ENCODE measurements at places on chromosomes 16 and 17.

DNA sequence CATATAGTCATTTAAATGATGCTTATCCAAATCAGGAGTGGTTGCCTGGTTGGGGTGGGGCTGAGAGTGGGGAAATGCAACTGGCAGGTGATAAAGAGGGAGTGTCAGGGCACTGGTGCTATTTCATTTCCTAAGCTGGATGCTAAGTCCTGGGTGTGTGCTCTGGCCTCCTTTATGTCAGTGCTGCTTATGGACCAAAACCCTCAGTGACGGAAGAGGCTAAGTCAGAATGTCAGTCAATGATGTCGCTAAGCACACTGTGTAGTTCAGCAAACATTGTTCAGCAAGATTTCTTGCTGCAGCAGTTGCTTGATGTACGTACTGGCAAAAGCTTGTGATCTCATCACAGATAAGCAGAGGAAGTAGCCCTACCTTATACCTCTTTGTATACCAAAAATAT, 16.4 kb upstream of the FLCN start:
- DNase-seq, result no peak

GRCh38 chr17:3512505-3513171, 36.8 kb downstream of the ASPA start:
- DNase-seq, result no peak

- DNase-seq, result peak; percentile 43
Observed at GRCh38 chr17:79915850-79916430, 76.7 kb upstream of the CBX4 start.

DNA sequence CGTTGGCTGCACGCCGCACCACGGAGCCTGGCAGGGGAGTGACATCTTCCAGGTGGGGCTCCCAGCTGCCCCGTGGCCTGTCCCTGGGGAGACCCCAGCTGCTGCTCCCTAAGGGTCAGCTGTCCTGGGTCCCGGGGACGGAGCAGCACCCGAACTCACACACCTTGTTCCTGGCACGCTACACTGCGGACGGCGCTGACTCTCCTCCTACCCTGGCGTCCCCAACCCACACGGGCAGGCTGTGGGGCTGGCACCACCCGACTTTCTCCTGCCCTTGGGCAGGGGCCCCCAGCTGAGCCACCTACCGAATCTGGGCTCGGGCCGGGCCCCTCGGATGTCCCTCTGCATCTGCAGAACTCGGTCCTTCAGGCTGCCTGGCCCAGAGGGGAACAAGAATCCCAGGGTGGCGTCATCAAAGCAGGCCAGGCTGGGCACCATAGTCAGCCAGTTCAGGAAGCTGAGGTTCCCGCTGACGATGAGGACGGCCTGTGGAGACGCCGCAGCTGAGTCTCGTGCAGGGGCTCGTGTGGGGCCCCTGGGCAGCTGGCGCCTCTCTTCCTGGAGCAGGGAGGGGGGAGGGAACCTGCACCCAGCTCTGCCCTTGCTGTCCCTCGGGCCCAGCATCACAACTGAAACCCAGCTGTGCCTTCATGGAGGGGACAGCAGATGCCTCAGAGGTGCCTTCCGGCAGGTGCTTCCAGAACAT, 70.5 kb upstream of the GNG13 start:
- no peak for DNase-seq

DNA sequence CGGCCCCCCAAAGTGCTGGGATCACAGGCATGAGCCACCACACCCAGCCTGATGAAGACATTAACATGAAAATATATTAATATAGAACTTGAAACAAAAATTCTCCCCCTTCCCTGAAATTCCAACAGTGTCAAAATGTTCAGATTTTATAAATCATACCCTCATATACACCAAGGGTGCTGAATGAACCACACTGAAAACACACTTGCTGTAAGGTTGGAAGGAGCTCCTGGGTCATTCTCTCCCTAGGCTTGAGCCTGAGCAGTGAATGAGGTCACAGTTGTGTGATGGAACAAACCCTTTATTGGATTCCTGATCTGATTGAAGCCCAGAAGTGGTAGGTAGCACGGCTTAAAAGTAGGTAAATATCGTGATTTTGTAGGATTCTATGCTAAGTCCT, at the start of gene EFCAB3:
Gene EFCAB3 (plus strand): TSS at position 301 of the 400 bp plus-strand sequence. CDS start 2,427 bp downstream, outside the sequence.
- DNase-seq, result no peak

DNA sequence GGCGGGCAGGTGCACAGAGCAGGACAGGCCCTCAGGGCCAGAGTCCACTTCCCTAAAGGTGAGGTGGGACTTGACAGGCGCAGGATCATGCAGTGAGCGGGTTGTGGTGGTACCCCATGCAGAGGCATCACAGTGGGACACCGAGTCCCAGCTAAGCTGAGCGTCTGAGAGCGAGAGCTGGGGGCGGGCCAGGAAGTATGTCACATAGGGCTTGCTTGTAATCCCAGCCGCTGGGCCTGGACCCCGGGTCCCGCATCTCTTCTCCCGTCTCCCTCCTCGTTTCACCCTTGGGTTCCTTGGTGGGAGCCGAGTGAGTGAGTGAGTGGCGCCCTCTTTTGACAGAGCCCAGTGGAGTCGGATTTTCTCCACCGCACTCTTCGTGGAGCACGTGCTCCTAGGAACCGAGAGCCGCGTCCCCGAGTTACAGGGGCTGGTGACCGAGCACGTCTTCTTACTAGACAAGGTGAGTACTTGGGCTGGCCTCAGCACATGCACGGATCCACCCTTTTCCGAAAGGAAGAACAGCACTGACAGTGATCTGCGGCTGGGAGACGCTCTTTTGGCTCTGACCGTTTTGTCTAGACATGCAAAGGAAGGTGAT, 50.8 kb upstream of the ENDOV start:
- peak; percentile 16 for DNase-seq

- peak; percentile 98 for DNase-seq
Observed at GRCh38 chr17:19753051-19753509, 5.0 kb upstream of the ALDH3A1 start.

GRCh38 chr16:22691335-22691734, 122.6 kb upstream of the HS3ST2 start:
- DNase-seq, result no peak

DNA sequence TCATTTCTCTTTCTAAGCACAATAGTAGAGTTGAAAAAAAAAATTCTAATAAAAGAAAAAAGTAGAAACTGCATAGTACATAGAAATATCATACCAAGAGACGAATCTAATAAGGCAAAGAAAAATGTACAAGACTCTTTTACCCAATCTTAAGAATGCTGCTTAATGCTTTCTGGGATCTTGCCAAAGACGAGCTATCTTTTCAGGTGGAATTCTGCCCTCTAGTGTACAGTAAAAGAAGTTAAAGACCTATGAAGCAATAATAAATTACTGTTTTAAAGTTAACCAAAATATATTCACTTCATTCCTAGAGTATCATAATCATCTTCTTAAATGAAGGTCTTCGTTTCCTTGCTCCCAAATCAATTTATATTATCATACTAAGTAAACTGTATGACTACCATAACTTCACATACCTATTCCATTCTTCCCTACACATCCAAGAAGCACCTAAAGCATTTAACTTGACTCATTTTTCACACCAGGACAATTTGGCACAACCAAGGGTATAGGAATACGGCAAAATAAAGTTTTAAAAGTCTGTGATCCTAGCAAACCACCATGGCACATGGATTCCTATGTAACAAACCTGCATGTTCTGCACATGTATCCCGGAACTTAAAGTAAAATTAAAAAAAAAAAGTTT, 47.7 kb downstream of the CFDP1 start:
- peak; percentile 63 for DNase-seq

DNA sequence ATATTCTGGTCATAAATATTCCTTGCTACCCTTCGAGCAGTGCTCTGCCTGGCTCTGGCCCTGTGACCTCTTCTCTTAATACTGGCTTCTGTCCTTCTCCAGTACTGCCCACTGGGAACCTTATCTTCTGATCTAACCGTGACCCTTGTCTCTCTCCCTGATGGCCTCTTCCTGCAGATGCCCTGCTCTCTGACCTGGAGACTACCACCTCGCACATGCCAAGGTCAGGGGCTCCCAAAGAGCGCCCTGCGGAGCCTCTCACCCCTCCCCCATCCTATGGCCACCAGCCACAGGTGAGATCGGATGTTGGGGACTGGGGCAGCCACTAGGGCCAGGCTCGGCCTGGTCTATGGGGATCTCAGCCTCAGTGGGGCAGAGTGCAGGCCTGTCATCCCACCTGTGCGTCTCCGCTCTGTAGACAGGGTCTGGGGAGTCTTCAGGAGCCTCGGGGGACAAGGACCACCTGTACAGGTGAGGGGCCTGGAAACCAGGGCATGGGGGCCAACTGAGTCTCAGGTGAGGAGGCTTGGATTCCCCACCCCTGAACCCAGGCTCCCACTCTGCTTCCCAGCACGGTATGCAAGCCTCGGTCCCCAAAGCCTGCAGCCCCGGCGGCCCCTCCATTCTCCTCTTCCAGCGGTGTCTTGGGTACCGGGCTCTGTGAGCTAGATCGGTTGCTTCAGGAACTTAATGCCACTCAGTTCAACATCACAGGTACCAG, 1.5 kb downstream of the TGFB1I1 start:
- DNase-seq, result no peak

DNA sequence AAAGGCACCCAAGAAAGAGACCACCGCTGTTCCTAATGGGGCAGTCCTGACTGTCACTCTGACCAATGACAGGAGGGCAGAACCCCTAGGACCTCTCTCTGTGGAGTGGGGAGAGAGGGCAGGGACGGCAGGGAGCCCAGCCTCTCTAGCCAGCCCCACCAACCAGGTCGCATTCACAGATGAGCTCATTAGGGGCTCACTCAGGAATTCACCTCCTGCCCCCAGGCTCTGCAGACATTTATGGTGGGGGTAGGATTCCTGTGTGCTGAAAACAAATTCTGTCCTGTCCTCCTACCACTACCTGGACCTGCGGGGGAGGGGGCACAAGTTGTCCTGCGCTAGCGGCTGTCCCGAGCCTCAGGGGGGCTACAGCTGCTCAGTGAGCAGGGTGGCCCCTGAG, 27.7 kb upstream of the GPRC5C start:
- DNase-seq, result no peak

DNA sequence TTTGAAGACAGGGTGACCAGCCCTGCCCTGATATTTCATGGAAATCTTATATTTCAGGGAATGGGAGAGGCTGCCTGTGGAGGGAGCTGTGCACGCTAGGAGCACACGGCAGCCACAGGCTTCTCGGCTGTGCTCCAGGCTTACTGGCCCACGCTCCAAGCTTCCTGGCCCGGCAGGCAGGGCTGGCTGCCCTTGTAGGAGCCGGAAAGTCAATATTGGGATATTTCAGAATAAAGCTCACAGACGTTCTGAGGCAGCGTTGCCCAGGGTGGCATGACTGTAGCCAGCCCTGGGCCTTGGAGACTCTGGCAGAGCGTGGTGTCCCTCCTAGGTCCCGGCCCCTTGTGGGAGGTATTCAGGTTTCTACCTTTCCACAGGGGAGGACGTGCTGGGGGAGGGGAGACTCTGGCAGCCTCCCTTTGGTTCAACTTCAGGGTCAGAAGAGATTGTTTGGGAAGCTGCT, 95.6 kb downstream of the NPIPB11 start:
- no peak for DNase-seq

GRCh38 chr16:695355-696089, 5.3 kb upstream of the WDR24 start:
- no peak for DNase-seq

DNA sequence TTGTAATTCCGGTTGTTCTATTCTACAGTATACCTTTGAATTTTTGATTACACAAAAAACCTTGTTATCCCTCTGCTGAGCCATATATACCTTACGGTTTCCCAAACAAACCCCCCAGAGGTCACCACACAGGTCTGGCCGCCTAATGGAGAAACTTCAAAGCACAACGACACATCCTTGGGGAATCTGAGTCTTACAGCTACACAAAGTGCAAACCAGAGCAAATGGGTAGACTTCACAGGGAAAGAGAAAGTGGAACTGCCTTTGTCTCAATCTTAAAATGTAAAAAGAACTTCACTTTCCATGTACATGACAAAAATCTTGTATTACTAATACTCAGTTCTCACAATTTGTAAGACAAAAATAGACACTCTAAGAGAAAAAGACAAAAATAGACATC, 2.7 kb downstream of the FBXO31 start:
- DNase-seq, result no peak

- no peak for DNase-seq
Observed at GRCh38 chr16:84633622-84634021, 14.7 kb upstream of the KLHL36 start.

GRCh38 chr16:2040787-2041522, 6.7 kb downstream of the NTHL1 start:
- DNase-seq, result no peak

GRCh38 chr16:17571499-17572093, 100.8 kb upstream of the XYLT1 start:
- DNase-seq, result no peak

DNA sequence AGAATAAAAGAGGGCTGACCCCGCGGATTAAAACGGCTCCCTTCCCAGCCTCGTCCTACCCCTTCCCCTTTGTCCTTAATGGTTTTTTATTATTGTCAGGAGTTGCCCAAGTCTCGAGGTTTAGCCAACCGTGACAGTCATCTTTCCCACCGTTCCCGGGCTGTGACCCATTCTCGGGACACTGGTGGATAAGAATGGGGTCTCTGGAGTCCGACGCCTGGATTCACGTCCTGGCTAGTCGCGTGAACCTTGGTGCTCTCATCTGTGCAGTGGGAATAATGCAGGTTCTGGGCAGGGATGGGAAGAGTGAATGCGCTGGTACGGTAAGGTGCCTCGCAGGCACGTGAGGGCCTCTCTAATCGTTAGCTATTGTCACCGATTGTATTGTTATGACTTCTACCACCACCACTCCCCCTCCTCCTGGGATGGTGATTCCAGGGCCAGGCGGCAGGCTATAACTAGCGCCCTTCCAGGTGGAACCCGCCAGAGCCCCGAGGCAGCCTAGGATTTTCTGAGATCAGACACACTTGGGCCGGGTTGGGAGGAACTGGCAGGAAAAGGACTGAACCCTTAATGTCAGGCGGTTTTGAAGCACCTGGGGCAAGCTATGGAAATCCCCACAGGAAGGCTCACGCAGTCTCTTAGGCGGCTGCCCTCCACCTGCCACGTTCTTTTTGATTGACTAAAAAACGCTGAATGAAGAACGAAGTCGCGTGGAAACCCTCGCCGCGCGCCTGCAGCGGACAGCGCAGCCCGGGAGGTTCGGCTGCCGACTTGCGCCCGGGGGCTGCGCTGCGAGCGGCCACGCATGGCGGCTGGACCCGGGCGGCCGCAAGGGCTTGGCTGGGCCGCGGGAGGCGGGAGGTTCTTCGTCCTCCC, 2.7 kb downstream of the HS3ST3B1 start:
- DNase-seq, result no peak

DNA sequence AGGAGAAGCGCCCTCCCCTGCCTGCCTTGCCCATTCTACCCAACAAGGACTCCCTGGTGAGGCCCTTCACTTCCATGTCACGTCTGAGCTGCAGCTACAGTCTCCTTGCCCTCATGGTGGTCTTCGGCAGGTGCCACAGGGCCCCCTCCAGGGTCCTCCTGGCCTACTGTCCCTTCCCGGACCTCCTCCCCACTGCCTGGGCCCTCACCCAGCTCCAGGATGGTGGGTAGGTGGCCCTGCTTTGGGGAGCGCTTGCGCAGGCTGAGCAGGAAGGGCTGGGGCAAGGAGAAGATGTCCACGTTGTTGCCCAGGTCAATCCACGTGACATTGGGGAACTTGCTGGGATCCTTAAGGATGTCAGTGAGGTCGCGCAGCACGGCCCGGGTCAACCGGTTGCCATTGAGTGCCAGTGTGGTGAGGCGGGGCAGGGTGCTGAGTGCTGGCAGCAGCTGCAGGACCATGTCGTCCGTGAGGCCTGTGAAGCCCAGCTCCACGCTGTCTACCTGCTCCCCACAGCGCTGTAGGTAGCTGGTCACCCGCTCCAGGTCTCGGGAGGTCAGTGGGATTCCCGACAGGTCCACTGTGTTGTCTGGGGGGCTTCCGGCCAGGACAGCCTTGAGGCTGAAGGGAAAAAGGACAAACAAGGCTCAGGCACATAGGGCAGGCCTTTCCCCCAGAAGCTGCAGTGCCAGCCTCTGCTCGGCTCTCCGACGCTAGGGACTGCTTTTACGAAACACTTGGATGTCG, 28.3 kb downstream of the TRPV2 start:
- no peak for DNase-seq

GRCh38 chr17:65287040-65287439, 149.9 kb downstream of the RGS9 start:
- DNase-seq, result no peak

Data from NCI-H460 (cell line).